Adipose tissue (tissue), 3 donors: ENCODE measurements at places on chromosomes 11 and 22. TPM values are rescaled to one million over a fixed set of nuclear protein-coding genes. Genes with fewer than 3 reads are reported as not detected.

The FXYD6 gene
- 132 TPM for polyA plus RNA-seq

The OR8D4 gene
- not detected for polyA plus RNA-seq

The APOA4 gene
- polyA plus RNA-seq, result not detected

The ST14 gene
- polyA plus RNA-seq, result 38.4 TPM

The BATF2 gene
- polyA plus RNA-seq, result 1.2 TPM

The USP35 gene
- 6.6 TPM for polyA plus RNA-seq

The MS4A1 gene
- polyA plus RNA-seq, result 0.11 TPM

The HOATZ gene
- not detected for polyA plus RNA-seq

The KCTD17 gene
- 22.7 TPM for polyA plus RNA-seq

The PISD gene
- polyA plus RNA-seq, result 89.4 TPM

The OR8K5 gene
- polyA plus RNA-seq, result not detected

The SPTY2D1 gene
- 12.4 TPM for polyA plus RNA-seq

The GAL gene
- polyA plus RNA-seq, result 1.7 TPM

The C1QTNF4 gene
- polyA plus RNA-seq, result 0.66 TPM

The IRF7 gene
- 22.1 TPM for polyA plus RNA-seq

The MYOD1 gene
- polyA plus RNA-seq, result not detected

The RELT gene
- polyA plus RNA-seq, result 0.74 TPM

The DGCR6L gene
- polyA plus RNA-seq, result 51.6 TPM

The UBASH3B gene
- polyA plus RNA-seq, result 14.7 TPM

The TRIM51 gene
- polyA plus RNA-seq, result not detected

The GRIA4 gene
- polyA plus RNA-seq, result 0.26 TPM

The SEC14L2 gene
- 2.7 TPM for polyA plus RNA-seq

The GPHA2 gene
- 3.6 TPM for polyA plus RNA-seq

The C22orf42 gene
- not detected for polyA plus RNA-seq

The PLAAT4 gene
- 20.1 TPM for polyA plus RNA-seq

The OR8G1 gene
- not detected for polyA plus RNA-seq

The PATE2 gene
- not detected for polyA plus RNA-seq

The PGGHG gene
- polyA plus RNA-seq, result 51.2 TPM

The OR9G1 gene
- polyA plus RNA-seq, result not detected

The MICAL3 gene
- polyA plus RNA-seq, result 12.1 TPM

The SAA4 gene
- 9.1 TPM for polyA plus RNA-seq

The TUBGCP6 gene
- polyA plus RNA-seq, result 30.9 TPM

The CRYBB3 gene
- not detected for polyA plus RNA-seq

The GAS2L1 gene
- 16.7 TPM for polyA plus RNA-seq

The SPCS2 gene
- polyA plus RNA-seq, result 85.6 TPM

The GDPD4 gene
- not detected for polyA plus RNA-seq

The OR51D1 gene
- not detected for polyA plus RNA-seq

The CASP1 gene
- polyA plus RNA-seq, result 24.5 TPM

The MUC6 gene
- polyA plus RNA-seq, result not detected

The SULT4A1 gene
- polyA plus RNA-seq, result 0.11 TPM

The BTG4 gene
- polyA plus RNA-seq, result not detected

The ROBO3 gene
- polyA plus RNA-seq, result 5.2 TPM

The MMP13 gene
- not detected for polyA plus RNA-seq

The MIAT gene
- 1.1 TPM for polyA plus RNA-seq

The PATE4 gene
- not detected for polyA plus RNA-seq

The TEX12 gene
- not detected for polyA plus RNA-seq

The UPK2 gene
- 0.16 TPM for polyA plus RNA-seq

The MUC15 gene
- polyA plus RNA-seq, result not detected

The IFITM1 gene
- 325 TPM for polyA plus RNA-seq

The SCGB1D4 gene
- polyA plus RNA-seq, result not detected

The HEPN1 gene
- 0.28 TPM for polyA plus RNA-seq

The SHISA8 gene
- not detected for polyA plus RNA-seq
